ENCODE measurements at places on chromosomes 4 and X. TPM values are rescaled to one million over a fixed set of nuclear protein-coding genes. Genes with fewer than 3 reads are reported as not detected.

DNA sequence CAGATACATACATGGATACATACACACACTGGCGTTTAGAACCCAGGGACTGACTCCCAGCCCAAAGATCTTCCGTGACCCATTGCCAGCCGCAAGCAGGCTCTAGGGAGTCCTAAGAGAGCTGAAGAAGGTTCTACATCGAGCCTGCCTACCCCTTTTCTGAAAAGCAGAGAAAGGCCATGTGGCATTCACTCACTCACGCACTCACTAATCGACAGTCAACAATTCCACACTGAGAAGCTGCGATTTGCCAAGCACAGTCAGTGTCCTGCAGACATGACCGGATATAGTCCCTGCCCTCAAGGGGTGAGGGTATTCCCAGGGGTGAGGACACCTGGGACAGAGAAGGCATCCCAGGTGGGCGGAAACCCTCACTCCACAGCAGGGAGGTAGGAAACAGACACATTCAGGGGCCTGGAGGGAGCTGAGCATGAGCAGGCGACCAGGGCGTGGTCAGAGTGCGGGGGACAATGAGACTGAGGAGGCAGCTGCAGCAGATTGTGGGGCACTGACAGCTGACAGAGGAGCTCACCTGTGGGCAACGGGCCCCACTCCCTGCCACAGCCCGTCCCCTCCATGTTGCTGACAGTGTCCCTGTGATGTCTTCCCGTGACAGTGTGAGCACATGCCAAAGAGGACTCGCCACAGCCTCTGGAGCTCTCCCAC is 13.2 kb upstream of the MAN2B2 start:
- DNase-seq: no peak
- H3K36me3 ChIP-seq: no peaks in the 10 kb centered on the region
- peak overlapping the region; percentile 18 for H3K27ac ChIP-seq
- peaks cover 87% of the 10 kb centered on the region for H3K27me3 ChIP-seq
- H3K4me1 ChIP-seq: no peaks in the 10 kb centered on the region
- no peak overlapping the region for H3K4me3 ChIP-seq

DNA sequence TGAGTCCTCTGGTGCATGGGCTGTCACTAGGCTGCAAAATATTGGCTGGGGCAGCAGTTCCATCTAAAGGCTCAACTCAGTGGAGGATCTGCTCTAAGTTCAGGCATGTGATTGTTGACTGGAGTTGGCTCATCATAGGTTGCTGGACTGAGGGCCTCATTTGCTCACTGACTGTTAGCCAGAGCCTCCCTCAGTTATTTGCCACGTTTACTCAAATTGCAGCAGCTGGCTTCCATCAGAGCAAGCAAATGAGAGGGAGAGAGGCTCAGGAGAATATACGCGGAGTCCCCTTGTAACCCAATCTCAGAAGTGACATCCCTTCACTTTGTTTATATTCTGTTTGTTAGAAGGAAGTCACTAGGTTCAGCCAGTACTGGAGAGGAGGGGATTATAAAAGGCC is 54.1 kb downstream of the BMP3 start:
- peaks cover 6% of the 10 kb centered on the region for H3K36me3 ChIP-seq
- H3K4me3 ChIP-seq: no peak overlapping the region
- H3K4me1 ChIP-seq: no peaks in the 10 kb centered on the region
- H3K27me3 ChIP-seq: no peaks in the 10 kb centered on the region

- peaks cover 10% of the 10 kb centered on the region for H3K4me1 ChIP-seq
- H3K27ac ChIP-seq: no peak overlapping the region
- H3K4me3 ChIP-seq: no peak overlapping the region
- no peak for DNase-seq
- no peaks in the 10 kb centered on the region for H3K36me3 ChIP-seq
Observed at GRCh38 chrX:19682712-19683331, 167.5 kb upstream of the MAP3K15 start.

ZFP42 gene
- total RNA-seq: 5.5 TPM

KLHL4 gene
- total RNA-seq: 0.74 TPM

- H3K4me3 ChIP-seq: peak within 1 kb of the TSS; percentile 84
- DNase-seq: peak; percentile 40
- H3K27me3 ChIP-seq: no peaks in the 10 kb centered on the region
- peaks cover 2% of the 10 kb centered on the region for H3K4me1 ChIP-seq
- peaks cover 9% of the 10 kb centered on the region for H3K36me3 ChIP-seq
Observed at GRCh38 chrX:155612312-155613224, at the start of gene TMLHE. TSS of gene TMLHE (minus strand) at chrX:155612952. CDS start at chrX:155545276, 67,676 bp downstream.

DNA sequence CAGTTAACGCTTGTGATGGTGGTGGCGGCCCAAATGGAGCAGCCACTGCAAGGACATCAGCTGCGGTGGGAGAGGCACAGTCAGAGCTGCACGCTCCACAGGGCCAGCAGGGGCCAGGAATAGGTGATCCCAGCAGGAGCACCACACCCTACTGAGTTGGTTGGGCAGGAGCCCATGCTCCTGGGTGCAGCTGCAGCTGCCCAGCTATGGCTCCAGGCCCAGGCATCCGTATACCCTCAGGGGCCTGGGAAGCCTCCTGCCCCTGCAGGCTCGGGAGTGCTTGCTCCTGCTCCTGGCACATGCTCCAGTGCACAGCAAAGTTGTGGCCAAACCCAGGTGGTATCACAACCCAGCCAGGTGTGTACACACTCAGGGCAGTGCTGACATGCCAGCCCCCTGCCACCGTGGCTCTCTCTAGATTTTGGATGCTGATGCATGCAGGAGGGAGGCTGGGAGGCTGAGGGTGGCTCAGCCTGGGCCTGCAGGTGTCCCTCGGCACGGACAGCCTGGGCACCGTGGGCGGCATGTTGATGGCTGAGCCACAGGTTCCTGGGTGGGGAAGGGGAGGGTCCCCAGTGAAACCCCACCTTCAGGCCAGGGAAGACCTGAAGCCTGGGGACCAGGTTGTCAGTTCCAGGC is 150.2 kb downstream of the CXXC4 start:
- no peaks in the 10 kb centered on the region for H3K36me3 ChIP-seq
- H3K27me3 ChIP-seq: no peaks in the 10 kb centered on the region
- no peak for DNase-seq
- no peak overlapping the region for H3K27ac ChIP-seq
- H3K4me1 ChIP-seq: peaks cover 2% of the 10 kb centered on the region
- no peak overlapping the region for H3K4me3 ChIP-seq

AFP gene
- 166 TPM for total RNA-seq

DNA sequence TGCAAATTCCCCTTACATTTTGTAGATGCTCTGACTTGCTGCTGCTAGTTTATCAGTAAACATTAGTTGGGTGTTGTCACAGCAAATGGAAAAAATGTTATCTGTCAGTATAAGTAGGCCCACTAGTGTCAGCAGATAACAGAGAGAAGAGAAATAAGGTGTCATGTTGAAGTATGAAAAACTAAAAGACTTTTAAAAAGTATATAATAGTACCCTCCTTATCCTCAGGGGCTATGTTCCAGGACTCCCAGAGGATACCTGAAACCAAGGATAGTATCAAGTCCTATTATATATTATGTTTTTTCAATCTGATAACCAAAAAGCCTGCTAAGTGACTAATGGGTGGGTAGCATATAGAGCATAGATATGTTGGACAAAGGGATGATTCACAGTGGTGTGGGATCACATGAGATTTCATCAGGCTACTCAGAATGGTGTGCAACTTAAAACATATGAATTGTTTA is 11.6 kb upstream of the BMP2K start:
- H3K27ac ChIP-seq: no peak overlapping the region
- DNase-seq: no peak
- H3K4me3 ChIP-seq: no peak overlapping the region
- H3K4me1 ChIP-seq: peaks cover 1% of the 10 kb centered on the region
- H3K27me3 ChIP-seq: no peaks in the 10 kb centered on the region
- H3K36me3 ChIP-seq: no peaks in the 10 kb centered on the region

RAB39B gene
- total RNA-seq: 4.8 TPM

SAGE1 gene
- total RNA-seq: not detected

GRCh38 chrX:153865685-153866084 is 20.3 kb downstream of the L1CAM start:
- no peak for DNase-seq
- H3K27me3 ChIP-seq: no peaks in the 10 kb centered on the region
- no peaks in the 10 kb centered on the region for H3K36me3 ChIP-seq

VCX2 gene
- not detected for total RNA-seq

- H3K27me3 ChIP-seq: peaks cover 9% of the 10 kb centered on the region
- no peaks in the 10 kb centered on the region for H3K36me3 ChIP-seq
- no peak overlapping the region for H3K27ac ChIP-seq
Observed at GRCh38 chrX:140104760-140105159, 139.4 kb upstream of the CXorf66 start.

GRCh38 chr4:16089156-16089555 is 5.3 kb upstream of the PROM1 start:
- DNase-seq: no peak
- peaks cover 8% of the 10 kb centered on the region for H3K4me1 ChIP-seq
- no peaks in the 10 kb centered on the region for H3K36me3 ChIP-seq
- no peak overlapping the region for H3K27ac ChIP-seq
- H3K27me3 ChIP-seq: peaks cover 20% of the 10 kb centered on the region
- no peak overlapping the region for H3K4me3 ChIP-seq

DNA sequence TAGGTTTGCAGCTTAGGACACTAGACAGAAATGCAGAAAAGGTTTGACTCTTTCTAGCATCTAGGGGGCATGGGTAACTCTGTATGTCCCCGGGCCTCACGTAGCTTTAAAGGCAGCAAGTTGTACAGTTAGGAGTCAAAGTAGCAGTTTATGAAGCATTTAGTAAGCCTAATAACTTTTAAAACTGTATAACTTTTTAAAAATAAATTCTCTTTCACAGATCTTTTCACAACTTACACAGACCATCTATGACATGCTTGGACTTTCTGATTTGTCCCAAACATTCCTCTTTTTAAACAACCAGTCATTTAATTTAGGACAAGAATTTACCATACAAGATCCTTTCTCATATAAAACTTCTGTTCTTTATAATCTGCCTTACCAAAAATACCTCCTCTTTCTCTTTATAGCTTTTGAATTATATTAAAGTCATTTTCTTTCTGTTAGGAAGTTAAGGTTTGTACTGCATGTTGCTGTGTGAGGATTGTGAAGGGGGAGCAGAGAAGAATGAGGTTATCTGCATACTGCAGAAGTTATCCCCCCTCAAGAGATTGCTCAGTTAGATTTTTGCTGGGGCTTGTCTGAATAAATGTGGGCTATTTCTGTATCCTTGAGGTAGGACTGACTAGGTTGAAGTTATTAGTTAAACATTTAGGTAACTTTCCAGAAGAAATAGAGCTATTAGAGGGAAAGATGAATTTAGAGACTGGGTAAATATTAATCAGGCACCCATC is 94.3 kb downstream of the CPE start:
- peaks cover 46% of the 10 kb centered on the region for H3K36me3 ChIP-seq
- no peaks in the 10 kb centered on the region for H3K27me3 ChIP-seq
- H3K4me1 ChIP-seq: no peaks in the 10 kb centered on the region
- H3K27ac ChIP-seq: no peak overlapping the region
- H3K4me3 ChIP-seq: no peak overlapping the region
- DNase-seq: no peak

CLIC2 gene
- total RNA-seq: 2.0 TPM

DNA sequence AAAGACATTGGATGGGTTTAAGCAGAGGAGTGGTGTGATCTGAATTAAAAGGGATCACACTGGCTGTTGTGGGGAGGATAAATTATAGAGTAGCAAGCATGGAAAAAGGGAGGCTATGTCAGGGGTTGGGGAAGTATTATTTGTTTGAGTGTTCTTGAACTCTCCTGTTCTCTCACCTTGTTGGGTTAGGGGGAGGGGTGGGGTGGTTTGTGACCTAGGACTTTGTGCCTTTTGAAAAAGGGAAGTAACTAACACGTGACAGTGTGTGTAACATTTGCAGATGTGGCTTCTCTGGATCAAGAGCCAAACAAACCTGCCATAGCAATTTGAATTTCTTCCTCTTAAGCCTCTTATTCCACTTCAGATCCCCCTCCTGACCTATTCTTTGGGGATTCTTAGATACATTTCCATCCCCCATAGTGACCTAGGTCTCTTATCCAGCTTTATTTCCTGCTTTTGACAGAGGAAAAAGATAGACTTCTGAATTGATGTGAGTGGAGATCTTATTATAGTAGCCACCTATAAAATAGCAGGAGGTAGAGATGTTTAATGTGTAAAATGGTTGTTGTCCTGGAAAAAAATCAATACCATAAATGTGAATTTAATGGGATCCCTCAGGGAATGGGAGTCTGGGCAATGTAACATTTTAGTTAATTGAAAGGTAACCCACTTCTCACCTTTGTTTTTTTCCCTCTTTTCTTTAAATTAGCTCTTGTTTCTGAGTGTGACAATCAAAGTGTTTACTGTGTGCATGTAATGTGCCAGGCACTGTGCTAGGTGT is 120.4 kb downstream of the CT47B1 start:
- H3K4me1 ChIP-seq: peaks cover 6% of the 10 kb centered on the region
- peaks cover 2% of the 10 kb centered on the region for H3K36me3 ChIP-seq
- no peak for DNase-seq
- no peak overlapping the region for H3K4me3 ChIP-seq

RAB33A gene
- 0.87 TPM for total RNA-seq

DNA sequence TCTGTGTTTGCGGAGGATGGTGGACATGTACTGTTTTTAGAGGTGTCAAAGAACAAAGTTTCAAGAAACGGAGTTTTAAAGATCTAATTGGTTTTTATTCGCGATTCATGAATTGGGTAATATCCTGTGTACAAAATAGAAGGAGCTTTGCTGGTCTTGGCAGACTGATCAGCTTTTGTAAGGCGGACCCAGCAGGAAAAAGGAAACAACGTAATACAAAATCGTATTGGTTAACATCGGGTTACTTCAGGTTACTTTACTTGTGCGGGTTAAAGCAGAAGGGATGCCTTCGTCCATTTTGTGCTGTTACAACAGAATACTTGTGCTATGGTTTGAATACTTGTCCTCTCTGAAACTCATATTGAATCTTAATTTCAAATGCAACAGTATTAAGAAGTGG is 11.4 kb upstream of the NYX start:
- H3K4me1 ChIP-seq: no peaks in the 10 kb centered on the region
- no peak for DNase-seq
- H3K27ac ChIP-seq: no peak overlapping the region
- H3K27me3 ChIP-seq: no peaks in the 10 kb centered on the region

TMPRSS11B gene
- not detected for total RNA-seq

HS6ST2 gene
- 23.6 TPM for total RNA-seq

- peak overlapping the region; percentile 21 for H3K27ac ChIP-seq
- no peak overlapping the region for H3K4me3 ChIP-seq
- DNase-seq: no peak
- no peaks in the 10 kb centered on the region for H3K27me3 ChIP-seq
- peaks cover 25% of the 10 kb centered on the region for H3K4me1 ChIP-seq
Observed at GRCh38 chrX:24204958-24205357, 55.4 kb downstream of the ZFX start.

ADRA2C gene
- total RNA-seq: 3.0 TPM

DNA sequence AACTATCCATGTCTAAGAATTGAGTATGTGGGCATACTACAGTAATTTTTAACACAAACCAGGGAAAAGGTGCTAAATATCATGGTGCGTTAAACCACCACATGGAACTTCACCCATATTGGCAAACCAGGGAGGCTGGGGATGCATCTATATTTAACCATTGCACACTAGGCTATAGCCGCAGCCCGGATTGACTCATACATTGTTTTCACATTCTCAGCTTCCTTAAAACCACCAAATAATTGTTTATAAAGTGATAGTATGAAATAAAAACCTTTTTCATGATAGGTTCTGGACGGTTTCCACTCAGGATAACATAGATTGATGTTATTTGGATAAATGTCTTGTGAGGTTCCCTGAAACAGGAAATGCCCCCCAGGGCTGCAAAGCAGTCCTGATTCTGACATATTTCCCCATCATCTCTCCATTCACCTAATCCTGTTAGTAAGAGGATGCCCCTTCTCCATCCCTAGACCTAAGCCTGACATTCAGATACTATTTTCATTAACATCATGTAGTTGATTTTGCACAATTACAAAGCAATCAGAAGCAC is 7.9 kb downstream of the COL25A1 start:
- H3K4me1 ChIP-seq: no peaks in the 10 kb centered on the region
- peaks cover under 1% of the 10 kb centered on the region for H3K27me3 ChIP-seq
- no peak for DNase-seq
- H3K36me3 ChIP-seq: no peaks in the 10 kb centered on the region
- no peak overlapping the region for H3K4me3 ChIP-seq
